RWPE1 (cell line): ENCODE measurements at places on chromosomes 5 and 9.

DNA sequence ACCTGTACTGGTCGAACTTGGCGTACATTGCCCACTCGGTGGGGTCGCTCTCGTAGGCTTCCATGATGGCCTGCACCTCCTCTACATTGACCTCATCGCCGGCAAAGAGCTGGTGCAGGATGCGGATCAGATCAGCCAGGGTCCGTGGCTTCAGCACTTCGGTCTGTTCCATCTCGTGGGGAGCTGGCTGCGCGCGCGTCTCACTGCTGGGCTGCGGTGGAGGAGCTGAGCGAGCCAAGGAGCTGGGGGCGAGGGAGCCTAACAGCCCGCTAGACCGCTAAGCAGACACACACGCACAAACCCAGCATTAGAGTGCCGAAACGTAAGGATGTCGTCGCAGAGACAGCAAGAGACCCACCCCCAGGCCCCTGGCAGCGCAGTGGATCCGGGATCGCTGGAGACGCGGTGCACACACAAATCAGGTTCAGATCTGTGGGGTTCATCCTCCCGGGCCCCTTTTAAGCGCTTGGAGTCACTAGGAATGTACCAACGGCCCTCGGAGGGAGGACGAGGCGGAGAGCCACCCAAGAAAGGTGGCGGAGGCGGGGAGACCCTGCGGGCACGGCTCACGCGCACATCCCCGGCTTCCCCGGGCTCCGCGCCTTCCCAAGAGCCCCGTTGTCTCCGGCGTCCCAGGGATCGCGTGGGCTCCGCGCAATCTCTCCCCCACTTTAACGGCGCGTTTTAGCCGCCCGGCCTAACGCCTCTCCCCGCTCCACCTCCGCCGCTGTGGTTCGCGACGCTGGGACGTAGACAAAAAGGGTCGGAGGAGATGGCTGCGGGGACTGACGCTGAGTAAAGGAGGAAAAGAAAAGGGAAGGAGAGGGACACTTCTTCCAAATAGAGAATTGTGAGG is at the start of gene CDO1:
CDO1 (minus strand) TSS at position 434 of the 856 bp plus-strand sequence; CDS start at position 172, 262 bp downstream.
- no peak for DNase-seq

GRCh38 chr5:122401976-122402725 is 90.1 kb downstream of the SNCAIP start:
- DNase-seq = peak; percentile 13

DNA sequence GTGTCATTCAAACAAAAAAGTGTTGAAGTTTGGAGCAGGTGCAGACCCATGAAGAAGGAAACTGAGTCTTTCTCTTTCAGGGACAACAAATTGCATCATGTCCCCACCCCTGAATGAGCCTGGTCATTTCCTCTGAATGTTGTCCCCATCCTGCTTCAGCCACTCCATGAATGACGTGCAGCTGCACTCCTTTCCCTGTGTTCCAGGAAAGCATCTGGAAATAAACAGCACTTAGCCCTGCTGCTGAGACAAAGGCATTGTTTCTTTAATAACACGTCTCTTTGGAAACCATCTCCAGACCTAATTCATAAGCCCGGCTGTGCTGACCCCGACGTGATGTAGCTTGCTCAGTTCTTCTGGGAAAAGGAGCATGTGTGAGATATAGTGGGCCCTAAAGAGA is 682.3 kb downstream of the BRINP1 start:
- no peak for DNase-seq

GRCh38 chr9:27462434-27462833 is 61.7 kb upstream of the IFNK start:
- no peak for DNase-seq

DNA sequence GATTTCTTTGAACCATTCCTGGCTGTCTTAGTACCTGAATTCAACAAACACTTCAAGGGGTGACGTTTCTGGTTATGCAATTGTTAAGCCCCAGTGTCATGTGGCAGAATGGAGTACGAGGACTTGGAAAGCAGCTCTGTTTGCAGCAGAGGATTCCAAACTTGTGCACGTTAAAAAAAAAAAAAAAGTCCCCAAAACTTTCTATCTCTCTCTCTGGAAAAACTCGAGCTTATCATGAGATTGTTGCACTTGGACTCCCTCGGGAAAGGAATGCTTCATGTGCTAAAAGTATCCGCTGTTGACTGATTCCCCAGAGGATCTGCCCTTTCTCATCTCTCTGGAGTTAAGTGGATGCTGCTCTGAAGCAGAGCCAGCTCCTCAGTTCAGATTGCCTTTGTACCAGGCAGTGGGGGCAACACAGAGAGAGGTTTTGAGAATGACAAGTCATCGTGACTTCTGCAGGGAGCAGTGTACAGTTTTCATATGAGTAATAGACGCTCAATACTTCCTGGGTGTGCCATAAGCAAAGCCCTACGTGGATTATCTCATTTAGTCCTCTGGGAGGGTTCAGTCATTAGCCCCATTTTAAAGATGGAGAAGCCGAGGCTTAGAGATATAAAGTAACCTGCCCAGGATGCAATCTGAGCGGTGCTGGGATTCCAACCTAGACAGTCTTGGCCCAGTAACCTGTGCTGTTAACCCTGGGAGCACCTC is 28.1 kb downstream of the TMOD1 start:
- no peak for DNase-seq

GRCh38 chr5:124871303-124871702 is 124.9 kb upstream of the ZNF608 start:
- DNase-seq = no peak

DNA sequence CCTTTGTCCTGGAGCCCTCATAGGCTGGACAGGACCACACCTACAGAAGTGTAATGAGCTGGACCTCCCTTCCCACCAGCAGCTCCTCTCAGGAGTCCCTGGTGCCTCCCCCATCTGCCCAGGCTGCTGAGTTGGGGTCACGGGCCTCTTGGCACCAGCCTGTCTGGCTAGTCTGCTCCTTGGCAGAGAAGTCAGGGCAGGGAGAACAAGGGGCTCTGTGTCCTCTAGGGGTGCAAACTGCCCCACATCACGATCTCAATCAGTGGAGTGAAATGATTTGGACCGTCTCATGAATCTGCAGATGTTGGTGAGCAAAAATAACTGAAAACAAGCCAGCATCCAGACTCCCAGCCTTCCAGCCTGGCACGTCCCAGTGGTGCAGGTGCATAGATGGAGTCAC is 14.9 kb upstream of the GFPT2 start:
- DNase-seq = no peak

DNA sequence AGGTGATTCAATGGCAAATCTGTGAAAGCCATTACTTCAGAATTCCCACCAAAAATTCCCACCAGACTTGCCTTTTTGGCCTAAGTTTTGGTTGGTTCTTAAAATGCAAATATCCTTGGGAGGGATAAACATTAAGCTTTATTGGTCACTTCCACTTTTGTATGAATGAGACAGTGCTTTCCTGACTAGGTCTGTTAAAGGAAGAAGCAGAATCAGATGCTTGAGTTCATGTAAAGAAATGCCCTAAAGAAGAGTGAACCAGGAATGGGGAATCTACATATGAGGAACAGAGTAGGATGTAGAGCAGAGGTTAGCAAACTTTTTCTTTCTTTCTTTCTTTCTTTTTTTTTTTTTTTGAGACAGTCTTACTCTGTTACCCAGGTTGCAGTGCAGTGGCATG is 129.3 kb downstream of the GCNT1 start:
- no peak for DNase-seq

DNA sequence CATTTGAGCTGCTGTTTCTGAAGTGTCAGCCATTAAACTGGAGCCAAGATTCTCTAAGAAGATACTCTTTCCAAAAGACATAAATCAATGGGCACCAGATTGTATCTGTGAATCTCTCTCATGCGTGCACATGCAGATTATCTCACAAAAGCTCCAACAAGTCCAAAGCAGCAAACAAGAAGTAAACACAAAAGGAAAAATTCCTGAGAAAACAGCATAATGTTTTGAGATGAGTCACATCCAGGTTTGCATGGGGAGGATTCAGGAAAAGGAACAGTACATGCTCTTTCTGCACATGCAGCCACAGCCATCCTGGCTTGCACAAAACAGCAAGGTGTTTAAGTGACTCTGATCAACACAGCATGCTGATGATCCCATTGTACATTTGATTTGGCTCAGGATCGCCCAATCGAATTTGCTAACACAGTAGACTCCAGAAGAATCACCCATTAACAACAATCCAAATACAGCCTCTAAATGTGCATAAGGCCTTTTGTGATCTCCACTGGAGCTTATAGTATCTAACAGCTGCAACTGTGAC is 143.1 kb downstream of the ELAVL2 start:
- peak; percentile 52 for DNase-seq

- no peak for DNase-seq
Measured at GRCh38 chr5:102591650-102592049, 92.8 kb upstream of the SLCO6A1 start.

GRCh38 chr5:1995491-1995890 is 112.8 kb upstream of the IRX4 start:
- DNase-seq = no peak

- DNase-seq = no peak
Measured at GRCh38 chr5:52692039-52692438, 95.7 kb upstream of the ITGA1 start.

- DNase-seq = no peak
Measured at GRCh38 chr9:110828264-110828663, 159.7 kb downstream of the MUSK start.

DNA sequence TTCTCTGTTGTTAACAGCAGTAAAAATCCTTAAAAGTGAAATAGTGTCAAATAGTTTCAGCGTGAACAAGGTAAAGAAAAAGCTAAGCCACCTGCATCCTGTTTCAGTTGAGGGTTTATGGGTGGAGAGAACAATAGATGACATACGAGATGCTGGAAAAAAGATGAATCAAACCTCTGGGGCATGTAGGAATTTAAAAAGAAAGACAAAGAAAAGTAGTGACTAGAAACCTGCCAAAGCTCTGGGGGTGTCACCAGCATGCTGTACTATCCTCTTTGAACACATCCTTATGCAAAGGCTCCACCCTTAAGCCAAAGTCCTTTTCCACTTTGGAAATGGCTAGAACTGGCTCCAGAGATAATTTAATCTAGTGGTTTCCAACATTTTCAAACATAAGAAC is 22.2 kb downstream of the SCAI start:
- peak; percentile 39 for DNase-seq

DNA sequence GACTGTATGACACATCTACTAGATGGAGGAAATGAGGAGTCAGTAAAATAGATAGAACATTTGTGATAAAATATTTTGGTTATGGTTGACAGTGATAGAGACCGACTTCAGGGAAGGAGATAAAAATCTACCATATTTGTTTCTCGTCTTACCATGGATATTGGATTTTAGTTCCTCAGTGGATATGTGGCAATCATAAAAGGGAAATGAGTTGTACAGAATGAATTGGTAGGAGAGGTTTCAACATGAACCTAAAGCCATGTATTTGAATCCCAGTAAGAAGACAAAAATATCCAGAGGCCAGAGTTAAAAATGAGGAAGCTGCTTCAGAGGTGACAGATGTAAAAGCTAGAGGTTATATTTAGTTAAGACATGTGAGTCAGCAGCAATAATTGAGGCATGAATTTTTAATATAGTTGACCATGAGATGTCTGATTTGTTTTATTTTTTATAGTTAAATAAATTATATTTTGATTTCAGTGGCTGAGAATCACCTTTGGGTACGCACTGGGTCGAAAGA is 480.4 kb upstream of the TUSC1 start:
- no peak for DNase-seq

DNA sequence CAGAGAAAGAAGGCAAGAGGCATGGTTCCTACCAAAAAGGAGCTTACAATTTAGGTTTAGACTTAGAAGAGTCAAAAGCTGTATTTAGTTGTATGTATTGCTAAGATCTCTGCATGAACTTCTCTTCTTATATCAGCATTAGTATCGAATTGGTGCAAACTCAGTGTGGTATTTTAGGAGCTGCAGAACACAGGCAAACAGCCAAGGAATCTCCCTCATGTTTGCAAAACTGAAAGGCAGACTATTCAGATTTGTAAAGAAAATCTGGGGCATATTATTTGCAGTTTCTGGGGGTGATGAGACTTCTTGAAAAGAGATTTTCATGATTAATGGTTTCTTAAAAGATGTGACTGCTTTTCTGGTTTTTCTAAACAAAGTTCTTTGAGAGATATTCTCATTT is 252.7 kb downstream of the CEMIP2 start:
- DNase-seq = no peak

- DNase-seq = no peak
Measured at GRCh38 chr5:156641686-156642085, 208.4 kb upstream of the PPP1R2B start.

DNA sequence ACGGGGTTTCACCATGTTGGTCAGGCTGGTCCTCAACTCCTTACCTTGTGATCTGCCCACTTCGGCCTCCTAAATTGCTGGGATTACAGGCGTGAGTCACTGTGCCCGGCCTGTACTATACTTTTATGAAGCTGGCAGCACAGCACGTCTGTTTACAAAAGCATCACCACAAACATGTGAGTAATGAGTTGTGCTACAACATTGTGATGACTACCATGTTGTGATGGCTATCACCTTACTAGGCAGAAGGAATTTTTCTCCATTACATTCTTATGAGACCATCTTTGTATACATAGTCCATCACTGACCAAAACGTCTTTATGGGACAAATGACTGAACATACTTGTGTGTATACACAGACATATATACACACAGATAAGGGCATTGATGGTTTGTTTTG is 1019.0 kb downstream of the CDH18 start:
- DNase-seq = peak; percentile 5

DNA sequence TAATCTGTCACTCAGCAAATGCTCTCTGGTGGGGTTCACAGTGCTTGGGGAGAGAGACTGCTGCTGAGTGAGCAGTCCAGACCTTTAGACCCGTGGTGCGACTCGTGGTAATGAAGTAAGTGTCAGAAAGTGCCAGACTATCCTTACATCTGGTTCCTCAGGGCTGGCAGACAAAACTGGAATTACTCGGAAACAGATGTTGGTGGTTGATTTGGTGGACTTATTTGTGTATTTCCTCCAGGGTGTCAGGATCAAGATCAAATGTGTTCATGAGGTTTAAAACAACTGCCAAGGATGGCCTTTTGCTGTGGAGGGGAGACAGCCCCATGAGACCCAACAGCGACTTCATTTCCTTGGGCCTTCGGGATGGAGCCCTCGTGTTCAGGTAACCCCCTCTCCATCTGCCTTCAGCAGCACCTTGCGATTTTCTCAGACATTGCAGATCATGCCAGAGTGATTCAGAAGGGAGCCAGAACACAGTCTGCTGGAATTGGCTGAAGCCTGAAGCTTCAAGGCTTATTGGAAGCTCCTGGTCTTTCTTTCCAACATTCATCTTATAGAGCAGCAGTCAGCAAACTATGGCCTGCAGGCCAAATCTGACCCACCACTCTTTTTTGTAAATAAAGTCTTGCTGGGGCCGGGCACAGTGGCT is 105.2 kb downstream of the LIFR start:
- no peak for DNase-seq

DNA sequence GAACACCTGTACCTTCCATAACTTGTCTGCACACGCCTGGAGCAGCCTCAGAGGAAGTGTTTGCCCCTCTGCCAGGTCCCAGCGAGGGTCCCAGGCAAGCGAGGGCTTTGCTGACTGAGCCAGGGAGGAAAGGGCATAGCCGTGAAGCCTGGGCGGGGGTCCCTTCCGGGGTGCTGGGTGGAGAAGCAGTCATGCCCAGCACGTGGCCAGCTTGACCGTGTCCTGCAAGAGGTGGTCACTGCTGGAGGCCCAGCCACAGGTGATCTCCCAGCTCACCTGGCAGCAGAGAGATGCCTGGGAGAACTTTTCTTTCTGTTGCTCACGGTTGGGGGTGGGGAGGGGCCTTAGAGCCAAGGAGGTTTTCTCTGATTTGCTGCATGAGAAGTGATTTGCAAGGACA is 195.3 kb downstream of the CACNA1B start:
- no peak for DNase-seq
